ENCODE measurements at places on chromosomes 7 and 10.

- DNase-seq = no peak
Measured at GRCh38 chr7:92758796-92759431, 77.5 kb downstream of the CDK6 start.

- DNase-seq = peak; percentile 39
Measured at GRCh38 chr7:468681-469562, 50.7 kb downstream of the PDGFA start.

GRCh38 chr7:25303281-25304181 lies 75.2 kb upstream of the NPVF start:
- no peak for DNase-seq

- no peak for DNase-seq
Measured at GRCh38 chr7:123844712-123845219, at the start of gene HYAL4. HYAL4 (plus strand) TSS chr7:123845169; CDS start chr7:123868274, 23,105 bp downstream.

- peak; percentile 26 for DNase-seq
Measured at GRCh38 chr7:33933611-33934281, 28.4 kb downstream of the BMPER start.

Measured in retinal pigment epithelial cell (primary cell).